ENCODE measurements at places on chromosomes 1 and 21.

GRCh38 chr1:167221126-167221737 is 546 bp downstream of the POU2F1 start:
- no peak for DNase-seq

GRCh38 chr1:10973552-10973951 is 38.9 kb upstream of the TARDBP start:
- DNase-seq, result peak; percentile 73

- DNase-seq, result no peak
Measured at GRCh38 chr1:199089393-199090122, 450.7 kb downstream of the PTPRC start.

- DNase-seq, result peak; percentile 92
Measured at GRCh38 chr1:16155537-16156410, at the start of gene EPHA2. TSS of gene EPHA2 (minus strand) at chr1:16156069. CDS start at chr1:16155932, 137 bp downstream.

GRCh38 chr1:231951374-231951773 is 324.8 kb downstream of the DISC1 start:
- DNase-seq, result no peak

DNA sequence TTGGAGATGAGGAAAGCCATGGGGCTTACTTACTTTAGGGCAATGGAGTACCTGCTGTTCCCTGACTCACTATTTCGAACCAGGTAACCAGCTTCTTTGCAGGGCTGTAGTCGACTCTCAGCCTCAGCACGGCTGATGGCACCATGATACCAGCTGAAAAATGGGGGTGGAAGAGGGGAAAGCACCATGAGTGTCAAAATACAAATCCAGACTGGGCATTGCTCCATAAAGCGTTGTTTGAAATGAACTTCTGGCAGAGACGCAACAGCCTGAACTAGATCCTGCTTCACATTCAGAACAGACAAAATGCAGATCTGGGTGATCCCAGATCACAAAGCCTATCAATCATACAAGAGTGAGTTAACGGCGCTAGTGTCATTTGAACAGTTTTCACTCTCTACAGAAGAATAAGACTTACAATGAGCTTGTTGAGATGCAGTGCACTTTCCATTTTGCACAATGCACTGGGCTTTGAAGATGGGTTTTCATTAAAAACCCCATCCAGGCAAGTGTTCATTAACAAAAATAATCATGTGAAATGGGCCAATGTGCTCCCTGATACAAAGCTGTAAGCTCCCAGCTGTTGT is 16.0 kb upstream of the TDRD10 start:
- no peak for DNase-seq

- DNase-seq, result peak; percentile 51
Measured at GRCh38 chr1:186948535-186948934, 119.8 kb downstream of the PLA2G4A start.

DNA sequence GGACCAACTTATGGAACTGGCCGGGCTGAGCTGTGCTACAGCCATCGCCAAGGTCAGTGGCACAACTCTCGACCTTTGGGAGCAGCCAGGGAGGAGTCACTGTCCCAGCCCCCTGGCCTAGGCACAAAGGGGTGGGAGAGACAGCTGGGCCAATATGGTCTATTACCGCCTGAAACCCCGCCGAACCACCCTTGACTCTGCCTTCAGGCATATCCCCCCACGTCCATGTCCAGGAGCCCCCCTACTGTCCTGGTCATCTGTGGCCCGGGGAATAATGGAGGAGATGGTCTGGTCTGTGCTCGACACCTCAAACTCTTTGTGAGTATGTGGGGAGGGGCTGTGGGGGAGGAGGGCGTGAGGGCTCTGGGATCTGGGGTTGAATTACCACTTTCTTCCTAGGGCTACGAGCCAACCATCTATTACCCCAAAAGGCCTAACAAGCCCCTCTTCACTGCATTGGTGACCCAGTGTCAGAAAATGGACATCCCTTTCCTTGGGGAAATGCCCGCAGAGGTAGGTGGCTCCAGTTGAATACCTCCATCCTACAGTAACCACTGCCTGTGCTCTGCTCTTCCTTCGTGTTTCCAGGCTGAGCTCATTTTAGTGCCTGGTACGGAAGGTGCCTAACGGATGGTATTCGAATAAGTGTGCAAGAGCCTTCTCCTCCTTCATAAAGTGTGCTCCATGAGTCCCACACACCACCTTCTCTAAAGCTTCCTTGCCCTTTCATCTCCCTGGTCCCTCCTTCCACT is 758 bp downstream of the NAXE start:
- DNase-seq, result no peak

GRCh38 chr1:82778612-82779011 is 977.9 kb downstream of the ADGRL2 start:
- DNase-seq, result no peak

GRCh38 chr1:179314928-179315327 is 21.3 kb downstream of the SOAT1 start:
- no peak for DNase-seq

DNA sequence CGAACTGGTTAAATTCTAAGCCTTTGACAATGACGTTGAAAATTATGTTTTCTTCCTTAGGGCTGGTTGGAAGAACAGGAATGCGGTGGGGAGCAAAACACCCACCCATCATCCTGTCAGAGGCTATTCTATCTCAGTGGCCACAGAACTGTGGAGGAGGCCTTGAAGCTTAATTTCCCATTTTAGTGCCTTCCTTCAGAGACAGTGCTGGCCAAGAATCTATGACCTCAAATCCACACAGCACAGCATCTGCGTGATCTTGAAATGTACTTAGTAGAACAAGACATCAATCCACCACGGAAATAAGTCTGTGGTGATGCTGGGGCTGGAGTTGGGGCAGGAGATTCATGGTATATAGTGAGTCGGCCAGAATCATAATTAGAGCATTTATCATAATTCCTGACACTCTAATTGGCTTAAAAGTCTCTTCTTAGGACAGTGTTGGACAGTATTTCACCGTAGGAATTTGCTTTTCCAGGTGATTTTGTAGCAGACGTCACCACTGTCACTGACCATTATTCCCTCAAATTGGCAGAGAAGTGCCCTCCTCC is 113.1 kb downstream of the KCNJ6 start:
- DNase-seq, result no peak

GRCh38 chr1:34983700-34984355 is 1.3 kb downstream of the TMEM35B start:
- DNase-seq, result peak; percentile 56

DNA sequence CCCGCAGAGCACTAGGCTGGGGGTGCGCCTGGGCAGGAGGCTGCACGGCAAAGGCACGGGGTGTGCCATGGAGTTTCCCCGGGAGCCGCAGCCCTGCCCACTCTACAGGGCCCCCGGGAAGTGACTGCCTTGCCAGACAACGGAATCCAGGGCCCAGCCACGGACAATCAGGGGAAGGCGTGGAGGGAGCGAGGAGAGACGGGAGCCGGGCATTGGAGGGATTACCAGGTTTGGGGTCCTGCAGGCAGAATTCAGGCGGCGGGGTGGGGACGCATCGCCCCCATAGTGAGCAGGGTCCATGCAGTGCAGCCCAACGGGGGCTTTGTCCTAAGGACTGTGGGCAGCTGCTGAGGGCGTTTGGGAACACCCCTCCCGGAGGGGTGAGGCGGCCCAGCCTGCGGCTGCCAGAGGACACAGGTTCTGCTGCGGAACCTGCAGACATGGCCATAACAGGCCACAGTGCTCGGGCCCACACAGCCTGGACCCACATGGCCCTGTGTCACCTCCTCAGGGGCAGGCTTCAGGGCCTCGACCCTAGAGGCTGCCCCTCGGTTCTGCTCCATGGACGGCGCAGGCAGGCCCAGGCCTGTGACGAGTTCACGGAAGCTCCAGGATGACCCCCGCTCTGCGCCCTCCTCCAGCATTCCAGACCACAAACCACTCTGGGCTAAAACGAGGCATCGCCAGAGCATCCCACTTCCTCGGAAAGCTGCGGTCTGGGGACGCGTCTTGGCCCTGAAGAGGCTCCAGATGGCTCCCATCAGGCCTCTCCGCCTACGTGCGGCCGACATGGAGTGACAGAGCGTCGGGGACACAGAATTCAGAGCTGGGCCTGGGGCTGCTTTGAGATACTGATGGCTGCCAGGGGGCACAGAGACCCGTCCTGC is 54.5 kb downstream of the COL6A1 start:
- peak; percentile 83 for DNase-seq

- DNase-seq, result no peak
Measured at GRCh38 chr1:30998887-30999286, 66.6 kb downstream of the PUM1 start.

GRCh38 chr1:155254714-155255242 is 505 bp downstream of the ENTREP3 start:
- DNase-seq, result no peak

- DNase-seq, result no peak
Measured at GRCh38 chr1:50214717-50215116, 106.0 kb downstream of the ELAVL4 start.

- no peak for DNase-seq
Measured at GRCh38 chr1:11333631-11334030, 60.6 kb downstream of the UBIAD1 start.

DNA sequence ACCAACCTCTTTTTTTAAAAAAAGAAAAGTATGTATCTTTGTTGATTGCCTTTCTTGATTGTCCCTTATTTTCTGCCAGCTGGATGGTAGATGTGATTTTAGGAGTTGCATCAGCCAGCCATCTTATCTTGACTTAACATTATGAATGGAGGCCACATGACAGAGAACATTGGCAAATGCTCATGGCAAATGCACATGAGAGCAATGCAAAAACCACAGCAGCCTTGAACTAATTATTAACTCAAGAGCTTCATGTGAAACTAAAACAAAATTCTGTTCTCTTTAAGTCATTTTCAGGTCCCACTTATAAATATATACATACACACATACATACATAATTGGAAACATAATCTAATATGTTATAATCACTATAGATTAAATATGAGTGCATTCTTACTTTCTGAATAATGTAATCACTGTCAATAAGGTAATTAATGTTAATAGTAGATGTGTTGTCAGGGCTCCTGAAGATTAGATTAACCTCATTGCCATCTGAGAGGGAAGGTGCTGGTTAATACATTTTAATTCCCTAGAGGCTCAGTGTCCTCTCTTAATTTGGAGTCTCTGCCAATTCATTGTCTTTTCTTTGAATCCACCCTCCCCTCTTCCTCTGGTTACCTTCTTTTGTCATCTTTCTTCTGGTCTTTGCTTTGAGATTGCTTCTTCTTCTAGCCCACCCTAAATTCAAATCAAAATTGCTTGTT is 962.2 kb downstream of the ADGRL2 start:
- no peak for DNase-seq

DNA sequence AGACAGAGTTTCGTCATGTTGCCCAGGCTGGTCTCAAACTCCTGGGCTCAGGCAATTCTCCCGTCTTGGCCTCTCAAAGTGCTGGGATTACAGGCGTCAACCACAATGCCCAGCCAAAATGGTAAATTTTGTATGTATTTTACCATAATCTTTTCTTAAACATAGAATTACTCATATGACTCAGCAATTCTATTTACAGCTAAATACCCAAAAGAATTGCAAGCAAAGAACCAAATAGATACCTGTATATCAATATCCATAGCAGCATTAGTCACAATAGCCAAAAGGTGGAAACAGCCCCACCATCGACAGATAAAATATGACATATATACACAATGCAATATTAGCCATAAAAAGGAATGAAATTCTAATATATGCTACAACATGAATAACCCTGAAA is 36.5 kb downstream of the TESK2 start:
- no peak for DNase-seq

DNA sequence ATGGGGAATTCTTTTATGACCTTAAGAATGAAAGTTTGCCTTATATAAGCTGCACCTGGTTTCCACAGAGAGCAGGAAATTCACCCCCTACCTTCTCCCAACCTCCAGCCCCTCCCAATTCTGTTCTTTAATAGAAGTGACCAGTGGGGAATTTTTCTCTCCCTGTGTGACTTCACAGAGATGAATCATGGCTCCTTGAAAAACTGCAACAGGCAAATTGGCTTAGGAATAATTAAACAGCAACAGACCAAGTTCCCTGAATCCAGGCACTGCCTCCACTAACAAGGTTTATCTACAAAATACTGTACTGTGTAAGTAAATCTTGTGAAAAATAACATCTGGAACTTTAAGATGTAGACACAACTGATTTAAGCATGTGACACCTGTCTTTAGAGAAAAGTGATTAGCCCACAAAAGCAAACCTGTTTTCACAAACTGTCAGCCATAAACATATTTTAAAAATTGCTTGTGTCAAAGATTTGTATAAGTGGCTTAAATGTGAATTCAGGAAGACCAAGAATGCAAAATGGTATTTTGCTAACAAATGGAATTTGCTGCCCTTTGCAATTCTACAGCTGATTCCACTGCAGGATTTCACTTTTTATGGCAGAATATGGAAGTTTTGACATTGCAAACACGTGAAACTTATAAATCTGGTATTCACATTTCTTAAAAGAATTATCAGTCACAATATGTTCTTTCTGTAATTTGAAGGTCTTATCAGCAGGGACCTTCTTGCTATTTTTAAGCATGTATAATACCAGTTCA is 54.0 kb downstream of the ALG14 start:
- no peak for DNase-seq

DNA sequence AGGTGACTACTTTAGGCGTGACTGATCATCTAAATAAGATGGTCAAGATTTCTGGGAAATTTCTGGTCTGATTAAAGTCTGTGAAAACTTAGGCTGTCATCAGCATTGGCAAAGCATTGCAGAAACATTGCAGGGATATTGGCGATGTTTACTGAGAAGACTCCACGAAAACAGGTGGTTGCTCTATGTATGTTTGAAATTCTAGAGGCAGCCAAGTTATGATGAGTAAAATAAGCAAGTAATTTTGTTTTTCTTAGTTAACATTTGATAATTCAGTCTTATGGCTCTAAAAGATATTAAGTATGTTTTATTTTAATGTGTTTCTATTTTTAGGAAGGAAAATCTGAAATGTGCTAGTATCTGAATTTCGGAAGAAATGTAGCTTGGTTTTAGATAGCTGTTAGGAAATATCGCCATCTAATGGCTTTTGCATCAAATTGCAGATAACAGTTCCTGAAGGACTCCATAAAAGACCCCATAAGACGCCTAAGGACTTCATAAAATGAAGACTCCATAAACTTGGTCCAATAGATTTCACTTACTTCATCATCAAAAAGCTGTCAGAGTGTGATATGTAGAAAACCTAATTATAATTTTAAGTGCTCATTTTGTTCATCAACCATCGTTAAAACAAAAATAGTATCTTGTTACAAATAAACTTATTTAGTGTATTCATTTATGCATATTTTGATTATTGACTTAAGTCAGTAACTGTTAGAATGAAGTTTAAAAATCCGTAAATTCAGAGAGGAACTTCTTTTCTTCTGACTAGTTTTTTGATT is 344.6 kb downstream of the RYR2 start:
- DNase-seq, result peak; percentile 12
